ENCODE measurements at places on chromosomes 7 and 10.

- DNase-seq, result no peak
Measured at GRCh38 chr10:8059191-8059936, 4.9 kb downstream of the GATA3 start.

- DNase-seq, result no peak
Measured at GRCh38 chr10:35204650-35205319, 78.1 kb downstream of the CREM start.

DNA sequence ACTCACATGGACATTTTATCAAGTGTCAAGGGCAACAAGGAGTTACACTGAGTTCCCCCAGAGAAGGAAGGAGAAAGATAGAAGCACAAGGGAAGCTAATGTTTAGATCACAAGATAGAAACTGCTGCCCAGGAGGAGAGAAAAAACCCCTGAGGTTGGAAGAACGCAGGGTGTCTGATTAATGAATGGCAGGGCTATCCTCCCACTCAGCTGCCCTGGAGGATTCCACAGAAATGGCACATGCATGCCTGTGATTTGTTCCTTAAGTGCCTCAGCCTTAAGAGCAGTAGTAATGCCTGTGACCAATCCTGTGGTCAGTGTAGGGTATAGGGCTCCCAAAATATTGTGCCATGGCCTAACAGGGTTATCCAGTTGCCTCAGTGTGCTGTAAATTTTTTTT, 20.2 kb downstream of the DNAJB9 start:
- DNase-seq, result no peak

DNA sequence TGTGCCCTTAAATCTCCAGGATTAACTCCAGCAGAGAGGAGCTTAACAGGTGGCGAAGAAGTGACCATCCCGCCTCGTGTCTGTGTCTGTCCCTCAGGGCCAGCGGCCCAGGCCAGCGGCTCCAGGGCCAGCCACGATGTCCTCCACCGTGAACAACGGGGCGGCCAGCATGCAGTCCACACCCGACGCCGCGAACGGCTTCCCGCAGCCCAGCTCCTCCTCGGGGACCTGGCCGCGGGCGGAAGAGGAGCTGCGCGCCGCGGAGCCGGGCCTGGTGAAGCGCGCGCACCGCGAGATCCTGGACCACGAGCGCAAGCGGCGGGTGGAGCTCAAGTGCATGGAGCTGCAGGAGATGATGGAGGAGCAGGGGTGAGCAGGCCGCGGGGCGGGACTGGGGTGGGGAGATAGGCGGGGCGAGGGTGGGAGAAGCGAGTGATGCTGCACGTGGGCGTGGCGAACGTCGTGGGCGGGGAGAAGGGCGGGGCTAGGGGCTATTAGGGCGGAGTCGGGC, 33.3 kb downstream of the SRRM3 start:
- no peak for DNase-seq

- DNase-seq, result no peak
Measured at GRCh38 chr10:113562069-113562468, 9.2 kb downstream of the HABP2 start.

- no peak for DNase-seq
Measured at GRCh38 chr7:149878523-149878921, 4.8 kb downstream of the ATP6V0E2 start.

- no peak for DNase-seq
Measured at GRCh38 chr7:64755865-64756264, 38.4 kb upstream of the ZNF138 start.

DNA sequence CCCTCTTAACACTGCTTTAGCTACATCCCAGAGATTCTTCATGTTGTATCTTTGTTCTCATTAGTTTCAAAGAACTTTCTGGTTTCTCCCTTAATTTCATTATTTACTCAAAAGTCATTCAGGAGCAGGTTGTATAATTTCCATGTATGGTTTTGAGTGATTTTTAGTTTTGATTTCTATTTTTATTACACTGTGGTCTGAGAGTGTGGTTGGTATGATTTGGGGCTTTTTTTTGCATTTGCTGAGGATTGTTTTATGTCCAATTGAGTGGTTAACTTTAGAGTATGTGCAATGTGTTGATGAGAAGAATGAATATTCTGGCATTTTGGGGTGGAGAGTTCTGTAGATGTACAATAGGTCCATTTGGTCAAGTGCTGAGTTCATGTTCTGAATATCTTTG, 37.9 kb upstream of the CAPZA2 start:
- DNase-seq, result no peak

DNA sequence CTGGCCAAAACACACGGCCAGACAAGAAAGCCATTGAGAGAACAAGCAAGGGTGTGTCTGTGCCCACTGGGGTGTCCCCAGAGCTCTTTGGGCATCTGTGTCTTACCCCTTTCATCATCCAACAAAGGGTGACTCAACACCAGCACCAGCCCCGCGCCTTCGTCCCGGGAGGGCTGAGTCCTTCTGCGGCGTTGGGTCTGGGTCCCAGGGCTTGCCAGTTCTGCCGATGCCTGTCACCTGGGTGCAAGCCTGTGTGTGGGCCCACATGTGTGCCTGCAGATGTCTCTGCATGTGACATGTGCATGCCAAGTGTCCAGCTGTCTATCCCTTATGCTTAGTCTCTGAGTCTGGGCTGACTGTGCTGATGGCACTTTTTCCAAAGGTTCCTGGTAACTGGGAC, 24.4 kb upstream of the ELN start:
- no peak for DNase-seq

DNA sequence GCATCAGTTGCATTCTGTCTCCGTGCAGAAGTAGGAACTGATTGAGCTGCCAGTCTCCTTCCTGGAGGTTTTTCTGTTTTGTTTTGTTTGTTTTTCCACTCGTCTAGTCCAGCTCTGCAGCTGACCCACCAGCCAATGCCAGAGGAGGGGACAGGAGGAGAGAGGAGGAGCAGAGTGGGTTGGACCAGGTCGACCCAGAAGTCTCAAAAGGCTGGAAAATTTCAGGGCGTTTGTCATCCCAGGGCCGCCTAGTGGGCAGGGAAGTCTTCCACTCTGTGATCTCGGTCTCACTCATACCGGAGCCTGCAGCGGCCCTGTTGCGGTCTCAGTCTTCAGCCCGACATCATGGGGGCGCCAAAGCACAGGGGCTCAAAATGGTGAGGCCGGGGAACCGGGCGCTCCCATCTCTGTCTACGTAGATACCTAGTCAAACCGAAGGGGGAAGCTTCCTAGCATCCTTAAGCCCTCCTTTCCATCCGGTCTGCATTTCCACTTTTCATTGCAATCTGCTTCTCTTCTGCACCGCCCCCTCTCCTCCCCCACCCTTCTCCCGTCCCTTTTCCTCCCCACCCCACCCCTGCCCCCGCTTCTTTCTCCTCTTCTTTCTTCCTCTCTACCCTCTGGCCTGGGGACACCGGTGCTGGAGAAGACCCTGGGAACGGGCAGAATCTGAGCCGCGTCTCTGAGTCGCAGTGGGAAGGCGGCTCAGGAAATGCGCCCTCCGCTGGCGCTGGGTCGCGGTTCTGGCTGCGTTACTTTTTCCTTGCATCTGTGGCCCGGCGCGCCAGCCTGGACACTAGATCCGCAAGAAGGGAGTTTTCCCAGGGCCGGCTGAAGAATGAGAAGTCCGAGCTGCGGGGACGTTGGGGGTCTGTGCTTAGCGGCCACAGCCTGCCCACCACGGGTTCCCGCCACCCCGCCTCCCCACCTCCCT, 16.2 kb upstream of the PAX2 start:
- DNase-seq, result peak; percentile 61

GRCh38 chr10:5943536-5943935, 33.8 kb downstream of the IL15RA start:
- no peak for DNase-seq

GRCh38 chr7:36946401-36946739, 222.1 kb upstream of the AOAH start:
- no peak for DNase-seq

DNA sequence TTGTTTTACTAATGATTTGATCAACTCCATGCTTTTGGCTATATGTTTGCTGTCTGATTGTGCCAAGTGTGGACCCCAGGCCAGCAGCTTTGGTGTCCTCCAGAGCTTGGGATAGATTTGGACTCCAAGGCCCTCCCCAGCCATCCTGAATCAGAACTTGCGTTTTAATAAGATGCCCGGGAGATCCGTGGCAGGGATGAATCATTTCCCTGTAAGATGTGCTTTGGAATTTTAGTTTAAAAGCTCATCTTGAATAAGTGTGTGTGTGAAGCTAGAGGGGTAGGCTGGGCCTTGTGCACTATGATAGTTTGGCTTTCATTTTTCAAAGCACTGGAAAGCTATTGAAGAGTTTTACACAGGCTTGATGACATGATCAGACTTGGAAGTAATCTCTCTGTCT, 66.2 kb upstream of the SDK1 start:
- DNase-seq, result no peak

DNA sequence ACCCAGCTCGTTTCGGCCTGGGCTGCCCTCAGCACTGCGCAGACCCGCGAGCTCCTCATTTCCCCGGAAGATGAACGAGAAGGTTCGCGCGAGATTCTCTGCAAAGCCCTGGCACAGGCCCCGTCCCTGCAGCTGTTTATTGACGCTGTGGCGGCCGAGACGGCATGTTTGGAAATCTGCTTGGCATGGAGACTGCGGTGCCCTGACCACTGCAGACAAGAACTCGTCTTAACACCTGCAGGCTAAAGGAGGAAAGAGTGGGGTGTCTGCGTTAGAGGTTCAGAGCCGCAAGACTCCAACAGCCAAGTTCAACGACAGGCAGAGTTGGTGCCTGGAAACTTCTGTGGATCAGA, 125.6 kb downstream of the DNAJB6 start:
- no peak for DNase-seq

- no peak for DNase-seq
Measured at GRCh38 chr10:17092986-17093803, 36.4 kb downstream of the CUBN start.

DNA sequence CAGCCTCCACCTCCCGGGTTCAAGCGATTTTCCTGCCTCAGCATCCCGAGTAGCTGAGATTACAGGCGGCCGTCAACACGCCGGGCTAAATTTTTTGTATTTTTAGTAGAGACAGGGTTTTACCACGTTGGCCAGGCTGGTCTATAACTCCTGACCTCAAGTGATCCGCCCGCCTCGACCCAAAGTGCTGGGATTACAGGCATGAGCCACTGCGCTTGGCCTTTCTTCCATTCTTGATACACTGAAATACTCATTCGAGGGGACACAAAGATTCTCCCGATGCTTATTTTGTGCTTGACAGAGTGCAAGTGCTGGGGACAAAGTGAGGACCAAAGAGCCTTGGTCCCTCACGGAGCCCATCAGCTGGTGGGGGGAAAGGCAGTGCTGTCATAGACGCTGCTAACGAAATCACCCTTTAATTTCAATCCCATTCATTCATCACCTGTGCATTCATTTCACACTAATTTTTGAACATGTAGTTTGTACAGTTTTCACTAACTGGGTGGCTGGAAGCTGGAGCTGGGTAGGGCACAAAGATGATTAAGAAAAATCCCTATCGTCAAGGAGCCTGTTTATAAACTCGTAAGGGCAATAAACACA, 621 bp upstream of the FAM133B start:
- no peak for DNase-seq

GRCh38 chr10:102368077-102368476, 27.4 kb upstream of the NFKB2 start:
- no peak for DNase-seq

- DNase-seq, result no peak
Measured at GRCh38 chr10:124266468-124267230, 152.1 kb downstream of the OAT start.
